ENCODE measurements at places on chromosomes 6 and 20. TPM values are rescaled to one million over a fixed set of nuclear protein-coding genes. Genes with fewer than 3 reads are reported as not detected.

- H3K4me3 ChIP-seq = no peak overlapping the region
- no peak overlapping the region for H3K27ac ChIP-seq
- H3K27me3 ChIP-seq = no peaks in the 10 kb centered on the region
Observed at GRCh38 chr6:51199105-51199552, 380.5 kb downstream of the TFAP2B start.

The CPNE5 gene
- total RNA-seq = 137 TPM

The ZSCAN16 gene
- 4.4 TPM for total RNA-seq

DNA sequence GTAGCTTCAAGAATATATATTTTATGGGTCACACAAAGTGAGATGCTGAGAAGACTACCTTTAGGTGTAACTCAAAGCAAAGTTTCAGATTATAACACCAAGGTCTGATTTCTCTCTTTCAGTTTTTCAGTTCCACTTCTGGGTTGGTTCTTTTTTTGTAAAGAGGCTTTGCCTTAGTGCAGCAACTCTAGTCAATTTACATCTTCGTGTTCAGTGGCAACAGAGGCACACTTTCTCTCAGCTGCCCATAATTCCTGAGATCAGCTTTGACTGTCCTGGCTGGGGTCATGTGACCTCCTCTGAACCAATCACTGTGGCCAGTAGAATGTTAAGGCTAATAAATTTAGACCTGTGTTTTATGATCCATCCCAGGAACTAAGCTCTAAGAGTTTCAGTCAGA lies 120.2 kb downstream of the TINAG start:
- no peak for DNase-seq
- H3K27ac ChIP-seq = no peak overlapping the region
- no peaks in the 10 kb centered on the region for H3K4me1 ChIP-seq
- no peaks in the 10 kb centered on the region for H3K36me3 ChIP-seq
- no peaks in the 10 kb centered on the region for H3K27me3 ChIP-seq
- H3K4me3 ChIP-seq = no peak overlapping the region

GRCh38 chr6:36610041-36610955 lies 16.1 kb downstream of the SRSF3 start:
- no peak for DNase-seq
- no peak overlapping the region for H3K4me3 ChIP-seq
- H3K4me1 ChIP-seq = peaks cover 20% of the 10 kb centered on the region
- H3K27me3 ChIP-seq = no peaks in the 10 kb centered on the region
- no peak overlapping the region for H3K27ac ChIP-seq

GRCh38 chr6:136230219-136230853 lies 19.8 kb downstream of the MTFR2 start:
- H3K4me1 ChIP-seq = peaks cover 9% of the 10 kb centered on the region
- DNase-seq = no peak
- no peak overlapping the region for H3K27ac ChIP-seq
- H3K4me3 ChIP-seq = no peak overlapping the region

DNA sequence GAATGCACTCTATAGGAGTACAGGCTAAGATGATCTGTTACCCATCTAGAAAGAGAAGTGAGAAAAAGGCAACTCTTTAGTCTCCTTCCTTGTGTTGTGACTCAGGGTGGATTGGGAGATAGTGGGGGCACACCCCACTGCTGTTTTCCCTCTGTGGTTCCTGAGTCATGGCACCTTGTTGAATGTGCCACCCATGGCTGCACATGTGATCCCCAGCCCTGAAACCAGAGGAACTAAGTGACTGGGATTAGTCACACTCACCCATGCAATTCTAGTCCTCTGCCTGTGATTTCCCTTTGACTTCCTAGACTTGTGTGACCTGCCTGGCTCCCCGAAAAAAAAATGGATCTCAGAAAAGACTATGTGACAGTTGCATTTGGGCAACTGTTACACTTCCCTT lies 48.6 kb upstream of the HTR1B start:
- H3K27me3 ChIP-seq = no peaks in the 10 kb centered on the region
- H3K36me3 ChIP-seq = no peaks in the 10 kb centered on the region
- DNase-seq = no peak
- no peak overlapping the region for H3K4me3 ChIP-seq

DNA sequence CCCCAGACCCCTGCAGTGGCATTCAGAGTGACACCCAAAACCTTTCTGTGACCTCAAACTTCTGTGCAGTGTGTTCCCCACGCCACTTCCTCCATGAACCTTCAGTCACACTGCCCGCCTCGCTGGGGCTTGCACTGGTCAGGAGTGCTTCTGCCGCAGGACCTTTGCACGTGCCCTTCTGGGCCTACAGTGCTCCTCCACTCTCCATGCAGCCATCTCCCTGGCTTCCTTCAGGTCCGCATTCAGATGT lies 27.1 kb downstream of the SYNJ2 start:
- H3K4me1 ChIP-seq = peaks cover 10% of the 10 kb centered on the region
- no peak for DNase-seq
- no peaks in the 10 kb centered on the region for H3K27me3 ChIP-seq
- no peak overlapping the region for H3K4me3 ChIP-seq
- no peaks in the 10 kb centered on the region for H3K36me3 ChIP-seq
- no peak overlapping the region for H3K27ac ChIP-seq

GRCh38 chr6:111770263-111771093 lies 102.8 kb downstream of the FYN start:
- no peak overlapping the region for H3K4me3 ChIP-seq
- no peak overlapping the region for H3K27ac ChIP-seq
- H3K4me1 ChIP-seq = peaks cover 7% of the 10 kb centered on the region
- H3K27me3 ChIP-seq = no peaks in the 10 kb centered on the region
- DNase-seq = no peak

The CCM2L gene
- 2.7 TPM for total RNA-seq

DNA sequence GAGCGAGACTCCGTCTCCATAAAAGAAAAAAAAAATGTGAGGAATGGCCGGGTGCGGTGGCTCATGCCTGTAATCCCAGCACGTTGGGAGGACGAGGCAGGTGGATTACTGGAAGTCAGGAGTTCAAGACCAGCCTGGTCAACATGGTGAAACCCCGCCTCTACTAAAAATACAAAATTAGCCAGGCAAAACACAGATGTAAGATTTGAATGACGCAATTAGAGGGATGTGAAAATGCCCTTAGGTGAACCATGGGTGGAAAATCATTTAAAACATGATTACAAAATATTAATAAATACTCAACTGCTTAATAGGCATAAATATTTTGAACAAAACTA lies 20.9 kb downstream of the COL9A3 start:
- H3K27me3 ChIP-seq = no peaks in the 10 kb centered on the region
- DNase-seq = no peak
- no peak overlapping the region for H3K4me3 ChIP-seq
- no peaks in the 10 kb centered on the region for H3K4me1 ChIP-seq
- H3K27ac ChIP-seq = no peak overlapping the region

The TREML2 gene
- 1.1 TPM for total RNA-seq

DNA sequence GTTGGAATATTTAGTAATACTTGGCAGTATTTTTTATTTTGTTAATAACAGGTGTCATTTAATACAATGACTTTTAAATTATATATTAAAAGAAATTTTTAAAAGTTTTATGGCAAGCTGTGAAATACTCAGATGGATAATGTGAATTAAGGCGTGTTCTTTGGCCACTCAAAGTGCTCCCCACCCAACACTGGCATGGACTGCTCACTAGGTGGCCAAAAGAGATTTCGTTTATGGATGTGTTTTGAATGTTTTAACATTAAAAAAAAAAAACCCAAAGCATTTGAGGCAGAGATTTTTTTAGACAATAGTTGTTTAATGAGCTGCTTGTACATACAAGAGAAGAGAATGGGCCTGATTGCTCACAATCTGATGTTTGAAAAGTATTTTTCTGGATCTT lies 86.5 kb downstream of the QKI start:
- H3K36me3 ChIP-seq = no peaks in the 10 kb centered on the region
- no peaks in the 10 kb centered on the region for H3K27me3 ChIP-seq
- H3K4me1 ChIP-seq = peaks cover 9% of the 10 kb centered on the region
- no peak for DNase-seq
- no peak overlapping the region for H3K27ac ChIP-seq

DNA sequence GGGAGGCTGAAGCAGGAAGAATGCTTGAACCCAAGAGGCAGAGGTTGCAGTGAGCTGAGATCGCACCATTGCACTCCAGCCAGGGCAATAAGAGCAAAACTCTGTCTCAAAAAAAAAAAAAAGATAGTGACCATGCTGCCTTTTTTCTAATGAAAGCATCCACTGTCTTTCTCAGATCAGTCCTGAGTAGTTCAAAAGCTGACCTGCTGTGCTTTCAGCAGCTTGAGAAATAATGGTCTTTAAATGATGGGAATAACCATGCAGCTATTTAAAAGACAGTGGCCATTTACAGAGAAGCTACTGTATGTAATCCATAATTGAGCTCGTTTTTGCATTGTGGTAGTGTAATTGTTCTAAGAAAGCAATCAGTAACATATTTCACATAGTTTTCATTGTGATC lies 36.1 kb downstream of the DSTN start:
- no peak for DNase-seq
- H3K36me3 ChIP-seq = no peaks in the 10 kb centered on the region
- H3K27ac ChIP-seq = no peak overlapping the region
- no peak overlapping the region for H3K4me3 ChIP-seq
- H3K27me3 ChIP-seq = no peaks in the 10 kb centered on the region
- H3K4me1 ChIP-seq = no peaks in the 10 kb centered on the region

- DNase-seq = no peak
- H3K4me1 ChIP-seq = peaks cover 10% of the 10 kb centered on the region
- H3K4me3 ChIP-seq = no peak overlapping the region
- no peaks in the 10 kb centered on the region for H3K36me3 ChIP-seq
- no peak overlapping the region for H3K27ac ChIP-seq
Observed at GRCh38 chr6:105626295-105627158, 223.6 kb upstream of the PREP start.

The HSPA1L gene
- 87.9 TPM for total RNA-seq

- no peaks in the 10 kb centered on the region for H3K27me3 ChIP-seq
- H3K36me3 ChIP-seq = no peaks in the 10 kb centered on the region
- H3K27ac ChIP-seq = no peak overlapping the region
- no peak for DNase-seq
Observed at GRCh38 chr6:41594326-41594725, 43.9 kb upstream of the MDFI start.

GRCh38 chr20:47535088-47535487 lies 33.4 kb downstream of the NCOA3 start:
- H3K27me3 ChIP-seq = no peaks in the 10 kb centered on the region
- no peak overlapping the region for H3K4me3 ChIP-seq
- H3K27ac ChIP-seq = no peak overlapping the region
- no peak for DNase-seq
- no peaks in the 10 kb centered on the region for H3K4me1 ChIP-seq
- H3K36me3 ChIP-seq = no peaks in the 10 kb centered on the region

The SIGLEC1 gene
- total RNA-seq = 9.4 TPM

The TFAP2B gene
- 0.19 TPM for total RNA-seq

DNA sequence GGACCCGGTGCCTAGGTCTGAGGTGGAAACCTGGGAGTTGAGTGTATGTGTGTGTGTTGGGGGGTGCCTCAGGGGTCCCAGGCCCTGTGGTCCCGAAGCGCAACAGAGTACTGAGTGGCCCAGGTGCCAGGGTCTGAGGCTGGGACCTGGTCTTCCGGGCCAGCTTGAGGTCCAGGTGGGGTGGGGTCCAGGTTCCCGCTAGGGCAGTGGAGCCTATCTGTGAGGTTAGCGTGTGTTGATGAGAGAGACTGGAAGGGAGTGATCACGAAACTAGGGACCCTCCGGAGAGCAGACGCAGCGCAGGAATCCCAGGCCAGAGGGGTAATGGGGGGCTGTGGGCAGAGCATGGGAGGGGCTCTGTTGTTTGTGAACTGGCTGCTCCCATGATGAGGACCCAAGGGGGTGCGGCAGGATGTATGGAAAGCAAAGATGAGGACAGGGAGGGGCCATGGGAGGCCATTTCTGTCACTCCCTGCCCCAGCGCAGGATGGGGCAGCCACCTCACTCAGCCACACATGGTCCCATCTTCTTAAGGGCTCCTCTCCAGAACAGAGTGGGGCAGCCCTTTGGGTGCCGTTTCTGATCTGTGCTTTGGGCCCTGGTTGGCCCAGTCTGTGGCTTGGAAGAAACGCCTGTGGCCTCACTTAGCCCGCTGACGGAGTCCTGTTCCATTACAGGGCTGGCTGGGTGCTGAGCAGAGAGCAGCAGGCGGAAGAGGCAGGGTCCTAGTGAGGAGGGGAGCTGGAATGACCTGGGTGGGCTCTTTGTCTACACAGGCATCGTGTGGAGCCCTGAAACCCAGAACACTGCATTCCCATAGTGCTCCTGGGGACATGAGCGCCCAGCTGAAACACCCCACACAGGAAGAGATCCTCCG lies 872 bp downstream of the HSPA12B start:
- peak overlapping the region; percentile 32 for H3K27ac ChIP-seq
- H3K4me1 ChIP-seq = no peaks in the 10 kb centered on the region
- no peak for DNase-seq
- H3K4me3 ChIP-seq = peak overlapping the region; percentile 45
- no peaks in the 10 kb centered on the region for H3K27me3 ChIP-seq

DNA sequence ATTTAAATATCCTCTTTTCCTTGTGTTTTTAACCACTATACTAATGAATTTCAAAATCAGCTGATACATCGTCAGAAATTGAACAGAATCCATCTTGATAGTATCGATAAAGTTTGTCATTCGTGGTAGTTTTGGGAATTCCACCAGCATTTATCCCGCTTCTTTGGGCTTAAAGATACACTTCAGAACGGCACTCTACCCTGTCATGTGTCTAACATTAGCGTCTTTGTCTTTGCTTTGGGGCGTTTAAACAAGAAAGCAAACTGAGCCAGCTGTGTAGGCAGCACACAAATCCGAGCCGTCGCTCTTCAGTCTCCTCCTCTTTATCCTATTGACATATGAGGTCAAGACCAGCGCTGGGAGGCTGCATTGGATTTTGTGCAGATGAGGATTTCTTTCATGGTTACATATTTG lies 27.5 kb upstream of the NHSL1 start:
- H3K4me3 ChIP-seq = no peak overlapping the region
- no peaks in the 10 kb centered on the region for H3K4me1 ChIP-seq
- H3K27me3 ChIP-seq = no peaks in the 10 kb centered on the region
- DNase-seq = no peak
- H3K27ac ChIP-seq = no peak overlapping the region

The HLA-DPB1 gene
- 39.5 TPM for total RNA-seq

- no peak for DNase-seq
- H3K4me3 ChIP-seq = no peak overlapping the region
- H3K27me3 ChIP-seq = no peaks in the 10 kb centered on the region
- no peaks in the 10 kb centered on the region for H3K36me3 ChIP-seq
- no peak overlapping the region for H3K27ac ChIP-seq
Observed at GRCh38 chr6:107868867-107869611, 44.9 kb upstream of the SCML4 start.

GRCh38 chr6:108732091-108732870 lies 115.9 kb upstream of the ARMC2 start:
- no peaks in the 10 kb centered on the region for H3K36me3 ChIP-seq
- no peaks in the 10 kb centered on the region for H3K27me3 ChIP-seq
- H3K4me3 ChIP-seq = no peak overlapping the region
- no peak for DNase-seq
- H3K27ac ChIP-seq = no peak overlapping the region

The ADGRB3 gene
- 4.3 TPM for total RNA-seq

DNA sequence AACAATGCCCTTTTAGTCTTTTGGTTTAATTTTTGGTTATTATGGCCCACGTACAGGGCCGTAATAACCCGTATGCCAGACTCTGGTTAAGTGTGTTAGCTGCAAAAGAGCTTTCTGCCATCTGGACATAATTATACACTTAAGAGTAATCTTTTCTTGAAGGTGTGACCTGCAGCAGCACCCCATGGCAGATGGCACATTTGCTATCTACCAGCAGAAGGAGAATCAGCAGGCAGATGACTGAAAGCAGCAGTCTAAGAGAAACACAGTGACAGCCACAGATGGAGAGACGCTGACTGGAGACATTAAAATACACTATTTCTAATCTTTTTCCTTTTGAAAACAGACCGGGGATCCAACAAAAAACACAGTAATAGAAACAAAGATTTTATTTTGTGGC lies 18.7 kb downstream of the ASF1A start:
- H3K36me3 ChIP-seq = no peaks in the 10 kb centered on the region
- H3K4me1 ChIP-seq = no peaks in the 10 kb centered on the region
- H3K27me3 ChIP-seq = no peaks in the 10 kb centered on the region
- H3K4me3 ChIP-seq = no peak overlapping the region
- H3K27ac ChIP-seq = no peak overlapping the region
- DNase-seq = no peak

The PARD6B gene
- total RNA-seq = 17.0 TPM

All from testis (tissue), 5 donors.